ENCODE measurements at places on chromosomes 13 and 19.

DNA sequence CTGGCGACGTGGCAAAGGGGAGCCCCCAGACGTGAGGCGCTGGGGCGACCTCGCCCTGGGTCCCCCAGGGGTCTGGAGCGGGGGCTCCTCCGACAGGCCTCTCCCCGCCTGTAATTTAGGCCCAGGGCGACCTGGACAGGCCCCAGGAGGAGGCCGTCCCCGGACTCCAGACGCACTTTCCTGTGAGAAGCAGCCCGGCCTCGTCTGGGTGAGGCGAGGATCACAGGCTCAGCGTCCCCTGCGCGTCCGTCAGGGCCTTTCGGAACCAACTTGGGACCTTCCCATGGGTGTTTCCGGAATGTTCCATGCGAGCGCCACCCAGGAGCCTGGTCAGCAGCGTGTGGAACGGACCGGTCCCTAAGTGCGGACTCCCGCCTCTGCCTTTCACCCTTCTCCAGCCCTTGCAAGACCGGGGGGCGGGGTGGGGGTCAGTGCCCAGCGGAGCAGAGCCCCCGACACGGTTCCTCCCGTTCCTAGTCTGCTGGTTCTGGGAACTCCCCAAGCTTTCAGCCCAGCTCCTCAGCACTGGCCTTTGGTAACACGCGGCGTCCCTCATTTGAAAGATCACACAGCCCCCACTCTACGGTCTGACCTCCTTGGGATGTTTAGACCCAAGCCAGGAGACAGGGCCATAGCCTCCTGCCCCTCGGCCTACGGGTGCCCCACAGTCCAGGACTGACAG lies 1.1 kb upstream of the GRTP1 start:
- DNase-seq: no peak

GRCh38 chr19:19719798-19720197 lies 13.1 kb downstream of the ZNF14 start:
- DNase-seq: no peak

GRCh38 chr13:25377244-25377962 lies 5.6 kb downstream of the ATP8A2 start:
- DNase-seq: no peak

- no peak for DNase-seq
Observed at GRCh38 chr19:47371261-47371660, 22.1 kb downstream of the DHX34 start.

GRCh38 chr13:101727118-101727517 lies 274.6 kb downstream of the ITGBL1 start:
- DNase-seq: no peak

- no peak for DNase-seq
Observed at GRCh38 chr19:35775046-35775297, 392 bp upstream of the ARHGAP33 start.

GRCh38 chr19:33296488-33296971 lies 5.8 kb downstream of the CEBPA start:
- no peak for DNase-seq

GRCh38 chr13:51938454-51938853 lies 72.8 kb downstream of the ATP7B start:
- DNase-seq: no peak

- no peak for DNase-seq
Observed at GRCh38 chr19:50794074-50794875, 4.1 kb downstream of the ACP4 start.
